ENCODE measurements at places on chromosomes 3 and 15. TPM values are rescaled to one million over a fixed set of nuclear protein-coding genes. Genes with fewer than 3 reads are reported as not detected.

HESX1 gene
- polyA plus RNA-seq: not detected

DZIP1L gene
- not detected for polyA plus RNA-seq

CPN2 gene
- not detected for polyA plus RNA-seq

CCNDBP1 gene
- 233 TPM for polyA plus RNA-seq

PPP1R14D gene
- polyA plus RNA-seq: not detected

IGF2BP2 gene
- not detected for polyA plus RNA-seq

DNA sequence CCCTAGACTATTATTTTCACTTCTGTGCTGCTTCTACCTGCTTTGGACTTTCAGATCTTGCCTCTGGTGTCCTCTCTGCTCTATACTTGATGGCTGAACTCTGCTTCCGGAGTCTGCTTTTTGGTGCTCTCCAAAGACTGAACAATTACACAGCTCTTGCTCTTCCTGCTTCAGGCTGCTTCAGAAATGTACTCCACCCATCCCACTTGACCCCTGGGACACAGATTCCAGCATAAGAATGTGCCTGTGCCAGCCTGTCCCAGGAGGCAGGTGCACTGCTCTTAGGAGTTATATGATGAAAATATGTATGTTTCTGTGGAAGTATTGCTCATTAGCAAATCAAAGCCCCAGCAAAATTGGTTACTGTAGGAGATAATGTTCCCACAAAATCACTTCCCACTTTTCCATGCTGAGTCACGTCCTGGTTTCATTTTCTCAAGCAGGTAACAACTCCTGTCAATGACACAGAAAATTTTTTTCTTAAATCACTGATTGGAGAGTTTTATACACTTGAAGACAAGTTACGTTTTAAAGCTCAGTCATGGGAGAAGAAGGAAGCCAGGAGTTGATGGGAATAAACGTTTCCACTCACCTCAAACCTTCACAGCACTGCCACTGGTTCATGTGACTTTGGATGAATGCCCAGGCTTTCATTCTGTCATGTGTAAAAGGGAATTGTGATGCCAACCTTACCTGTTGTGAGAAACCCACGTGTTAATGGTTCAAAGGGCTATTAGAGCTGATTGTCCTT is 239.4 kb upstream of the ZPLD1 start:
- DNase-seq: no peak
- H3K4me1 ChIP-seq: no peaks in the 10 kb centered on the region
- no peaks in the 10 kb centered on the region for H3K27me3 ChIP-seq
- H3K36me3 ChIP-seq: no peaks in the 10 kb centered on the region
- H3K4me3 ChIP-seq: no peak overlapping the region

GRCh38 chr3:29410220-29410619 is 129.3 kb downstream of the RBMS3 start:
- no peak for DNase-seq
- no peaks in the 10 kb centered on the region for H3K36me3 ChIP-seq
- H3K4me1 ChIP-seq: peaks cover 3% of the 10 kb centered on the region
- no peak overlapping the region for H3K4me3 ChIP-seq
- H3K27ac ChIP-seq: no peak overlapping the region

DNA sequence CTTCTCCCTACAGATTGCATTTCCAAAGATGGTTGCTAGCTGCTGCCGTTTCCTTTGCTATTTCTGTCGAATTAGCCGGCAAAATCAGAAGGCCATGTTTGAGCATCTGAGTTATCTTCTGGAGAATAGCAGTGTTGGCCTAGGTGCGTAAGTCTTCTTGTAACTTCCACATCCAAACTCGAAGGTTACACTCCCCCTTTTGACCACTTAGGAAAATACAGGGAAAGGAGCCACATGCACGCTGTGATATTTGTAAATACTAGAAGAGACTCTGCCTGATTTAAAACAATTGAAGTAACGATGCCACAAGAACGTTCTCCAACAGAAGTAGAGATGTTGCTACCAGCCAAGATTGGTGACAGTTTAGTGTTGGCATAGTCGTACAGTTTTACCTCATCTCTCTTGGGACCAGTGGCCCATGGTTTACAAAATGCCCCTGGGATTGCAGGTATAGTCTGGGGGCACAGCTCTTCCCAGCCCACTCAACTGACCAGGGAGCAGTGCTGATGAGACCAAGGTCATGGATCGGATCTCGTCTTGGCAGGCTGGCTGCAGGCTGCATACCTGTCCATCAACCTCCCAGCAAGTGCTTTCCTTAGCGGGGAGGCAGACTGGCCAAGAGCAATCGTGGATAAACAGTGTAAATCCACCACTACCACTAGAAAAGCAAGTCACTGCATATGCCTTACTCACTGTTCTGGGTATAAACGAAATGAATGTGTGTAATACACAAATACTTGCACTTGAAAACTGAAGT is 268.4 kb upstream of the CHRM5 start:
- peaks cover 11% of the 10 kb centered on the region for H3K27me3 ChIP-seq
- no peaks in the 10 kb centered on the region for H3K4me1 ChIP-seq
- no peak overlapping the region for H3K4me3 ChIP-seq
- DNase-seq: no peak
- no peak overlapping the region for H3K27ac ChIP-seq
- H3K36me3 ChIP-seq: no peaks in the 10 kb centered on the region

GRCh38 chr15:93587059-93587521 is 498.1 kb upstream of the RGMA start:
- no peaks in the 10 kb centered on the region for H3K36me3 ChIP-seq
- no peaks in the 10 kb centered on the region for H3K27me3 ChIP-seq
- H3K4me1 ChIP-seq: no peaks in the 10 kb centered on the region
- no peak for DNase-seq
- H3K4me3 ChIP-seq: no peak overlapping the region

DNA sequence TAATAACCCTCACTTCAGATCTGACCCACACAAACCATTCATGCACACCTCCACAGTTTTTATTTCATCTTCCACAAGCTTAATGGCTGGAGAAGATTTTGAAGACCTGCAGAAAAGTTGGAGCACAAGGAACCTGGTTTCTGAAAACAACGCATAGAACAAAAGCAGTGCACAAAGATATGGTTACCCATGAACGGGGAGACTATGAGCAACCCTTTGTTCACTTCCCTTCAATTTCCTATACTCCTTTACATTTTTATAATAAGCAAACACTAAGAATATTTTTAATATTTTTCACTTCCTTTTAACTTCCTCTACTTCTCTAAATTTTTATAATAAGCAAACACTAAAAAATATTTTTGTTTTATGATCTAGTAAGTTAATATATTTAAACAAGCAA is 103.5 kb upstream of the UBE2E2 start:
- peak overlapping the region; percentile 76 for H3K4me3 ChIP-seq
- no peak overlapping the region for H3K27ac ChIP-seq
- H3K36me3 ChIP-seq: peaks cover 8% of the 10 kb centered on the region
- DNase-seq: no peak
- H3K4me1 ChIP-seq: peaks cover 22% of the 10 kb centered on the region
- no peaks in the 10 kb centered on the region for H3K27me3 ChIP-seq

DNA sequence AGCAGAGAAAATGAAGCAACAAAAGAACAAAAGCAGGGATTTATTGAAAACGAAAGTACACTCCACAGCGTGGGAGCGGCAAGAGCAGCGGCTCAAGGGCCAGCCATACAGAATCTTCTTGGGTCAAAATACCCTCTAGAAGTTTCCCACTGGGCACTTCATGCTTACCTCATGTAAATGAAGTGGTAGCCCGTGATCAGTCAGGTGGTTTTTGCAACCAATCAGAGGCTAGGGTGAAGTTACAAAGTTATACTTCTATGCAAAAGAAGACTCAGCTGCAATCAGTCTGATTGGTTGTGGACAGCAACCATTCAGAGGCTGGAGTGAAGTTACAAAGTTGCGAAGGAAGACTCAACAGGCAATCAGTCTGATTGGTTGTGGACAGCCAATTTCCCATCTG is 37.8 kb upstream of the TRH start:
- H3K36me3 ChIP-seq: no peaks in the 10 kb centered on the region
- no peaks in the 10 kb centered on the region for H3K4me1 ChIP-seq
- no peak for DNase-seq
- H3K27me3 ChIP-seq: peaks cover 17% of the 10 kb centered on the region
- no peak overlapping the region for H3K27ac ChIP-seq

GRCh38 chr3:111700054-111700453 is 104.9 kb upstream of the ZBED2 start:
- H3K4me3 ChIP-seq: no peak overlapping the region
- no peak for DNase-seq
- H3K4me1 ChIP-seq: peaks cover 12% of the 10 kb centered on the region
- H3K27me3 ChIP-seq: no peaks in the 10 kb centered on the region

DNA sequence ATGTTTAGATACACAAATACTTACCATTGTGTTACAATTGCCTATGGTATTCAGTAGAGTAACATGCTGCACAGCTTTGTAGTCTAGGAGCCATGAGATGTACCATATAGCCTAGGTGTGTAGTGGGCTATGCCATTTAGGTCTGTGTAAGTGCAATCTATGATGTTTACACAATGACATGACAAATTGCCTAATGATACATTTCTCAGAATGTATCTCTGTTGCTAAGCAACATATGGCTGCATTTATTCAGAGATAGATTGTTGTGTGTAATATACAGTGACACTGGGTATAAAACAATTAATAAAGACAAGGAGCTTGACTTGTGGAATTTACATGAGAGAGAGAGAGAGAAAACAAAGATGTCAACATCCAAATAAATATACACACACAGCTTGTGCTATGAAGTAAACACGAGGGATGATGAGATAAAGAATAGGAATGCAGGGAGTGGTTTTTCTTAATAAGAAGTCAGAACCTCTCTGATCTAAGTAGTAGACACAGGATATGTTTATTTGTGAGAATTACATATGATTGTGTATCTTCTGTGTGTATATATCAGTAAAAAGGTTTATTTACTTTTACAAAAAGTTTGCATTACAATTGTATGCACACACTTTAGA is 110.0 kb downstream of the KCNAB1 start:
- no peak overlapping the region for H3K27ac ChIP-seq
- H3K4me1 ChIP-seq: no peaks in the 10 kb centered on the region
- DNase-seq: no peak
- peaks cover 24% of the 10 kb centered on the region for H3K27me3 ChIP-seq
- H3K36me3 ChIP-seq: no peaks in the 10 kb centered on the region

GRCh38 chr15:26065723-26066122 is 202.6 kb upstream of the ATP10A start:
- H3K4me1 ChIP-seq: no peaks in the 10 kb centered on the region
- peaks cover 4% of the 10 kb centered on the region for H3K27me3 ChIP-seq
- no peaks in the 10 kb centered on the region for H3K36me3 ChIP-seq
- no peak overlapping the region for H3K4me3 ChIP-seq
- no peak for DNase-seq

DNA sequence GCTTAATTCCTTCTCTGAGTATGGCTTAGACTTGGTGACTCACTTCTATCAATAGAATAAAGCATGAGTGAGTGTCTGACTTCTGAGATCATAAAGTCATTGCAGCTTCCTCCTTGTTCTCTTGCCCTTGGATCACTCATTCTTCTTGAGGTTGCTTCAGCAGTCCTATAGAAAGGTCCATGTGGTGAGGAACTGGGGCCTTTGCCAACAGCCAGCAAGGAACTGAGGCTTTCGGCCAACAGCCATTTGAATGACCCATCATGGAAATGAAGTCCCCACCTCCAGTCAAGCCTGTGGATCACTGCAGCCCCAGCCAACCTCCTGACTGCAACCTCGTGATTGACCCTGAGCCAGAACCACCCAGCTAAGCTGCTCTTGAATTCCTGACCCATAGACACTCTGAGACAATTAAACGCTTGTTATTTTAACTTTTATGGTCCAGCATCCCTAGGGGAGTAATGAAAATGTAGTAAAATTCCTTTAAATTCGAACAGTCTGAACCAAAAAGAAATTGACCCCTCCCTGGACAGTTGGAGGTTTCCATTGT is 84.5 kb downstream of the WDR76 start:
- H3K4me3 ChIP-seq: no peak overlapping the region
- no peaks in the 10 kb centered on the region for H3K36me3 ChIP-seq
- H3K27me3 ChIP-seq: peaks cover 4% of the 10 kb centered on the region
- no peak overlapping the region for H3K27ac ChIP-seq
- no peaks in the 10 kb centered on the region for H3K4me1 ChIP-seq
- no peak for DNase-seq

- H3K27ac ChIP-seq: no peak overlapping the region
- H3K36me3 ChIP-seq: no peaks in the 10 kb centered on the region
- H3K27me3 ChIP-seq: no peaks in the 10 kb centered on the region
- no peak overlapping the region for H3K4me3 ChIP-seq
These were observed 70.4 kb downstream of the ARPP21 start for GRCh38 chr3:35709691-35710090.

DNA sequence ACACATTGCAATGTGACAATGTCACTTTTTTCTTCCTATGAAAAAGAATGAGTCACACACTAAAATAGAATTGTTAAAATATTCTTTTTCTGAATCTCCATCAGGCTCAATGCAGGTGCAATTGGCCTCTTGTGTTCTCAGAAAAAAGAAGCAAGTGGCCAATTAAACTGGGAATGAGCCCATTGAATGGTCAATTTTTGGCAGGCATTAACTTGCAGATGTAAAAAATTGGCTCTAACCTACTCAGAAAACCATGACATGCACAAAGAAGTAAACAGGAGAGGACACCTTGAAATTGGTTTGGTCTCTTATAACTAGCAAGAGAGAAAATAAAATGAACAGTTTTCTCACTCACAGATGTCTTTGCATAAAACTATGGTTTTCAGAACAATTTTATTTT is 820.8 kb downstream of the TBL1XR1 start:
- H3K27ac ChIP-seq: no peak overlapping the region
- no peaks in the 10 kb centered on the region for H3K27me3 ChIP-seq
- no peaks in the 10 kb centered on the region for H3K36me3 ChIP-seq
- no peaks in the 10 kb centered on the region for H3K4me1 ChIP-seq
- no peak overlapping the region for H3K4me3 ChIP-seq

- no peak overlapping the region for H3K27ac ChIP-seq
- no peak for DNase-seq
- no peaks in the 10 kb centered on the region for H3K4me1 ChIP-seq
- peaks cover 22% of the 10 kb centered on the region for H3K27me3 ChIP-seq
- no peak overlapping the region for H3K4me3 ChIP-seq
These were observed 33.2 kb downstream of the ITGB5 start for GRCh38 chr3:124854009-124854408.

- no peaks in the 10 kb centered on the region for H3K36me3 ChIP-seq
- peaks cover 10% of the 10 kb centered on the region for H3K4me1 ChIP-seq
- DNase-seq: no peak
- H3K27me3 ChIP-seq: no peaks in the 10 kb centered on the region
- H3K4me3 ChIP-seq: no peak overlapping the region
- H3K27ac ChIP-seq: no peak overlapping the region
These were observed 87.6 kb upstream of the MYZAP start for GRCh38 chr15:57503911-57504598.

GRCh38 chr15:77455696-77456321 is 35.1 kb downstream of the HMG20A start:
- H3K36me3 ChIP-seq: peaks cover 18% of the 10 kb centered on the region
- no peaks in the 10 kb centered on the region for H3K27me3 ChIP-seq
- no peak for DNase-seq
- no peak overlapping the region for H3K27ac ChIP-seq

DNA sequence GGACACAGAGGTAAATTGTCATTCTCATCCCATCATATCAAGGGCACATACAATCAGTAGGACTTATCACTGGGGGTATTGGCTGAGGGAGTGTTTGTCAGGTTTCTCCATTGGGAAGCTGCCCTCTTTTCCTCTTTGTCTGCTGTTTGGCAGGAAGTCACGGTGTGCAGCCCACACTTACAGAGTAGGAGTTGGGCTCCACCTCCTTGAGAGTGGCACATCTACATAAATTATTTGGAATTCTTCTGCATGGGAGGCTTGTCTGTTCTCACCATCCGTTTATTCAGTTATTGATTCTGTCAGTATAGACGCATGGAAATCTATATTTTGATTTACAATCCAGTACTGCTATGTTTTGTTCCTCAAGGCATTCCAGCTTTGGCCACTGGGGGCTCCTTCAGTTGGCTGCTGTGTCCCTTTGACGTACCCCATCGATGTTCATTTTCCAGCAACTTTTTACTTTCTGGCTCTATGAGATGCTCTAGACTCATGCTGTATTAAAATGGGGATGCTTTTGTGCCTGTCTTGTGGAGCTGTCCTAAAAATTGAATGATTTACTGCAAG is 200.3 kb downstream of the SLCO3A1 start:
- no peaks in the 10 kb centered on the region for H3K4me1 ChIP-seq
- DNase-seq: no peak
- no peak overlapping the region for H3K27ac ChIP-seq
- H3K36me3 ChIP-seq: no peaks in the 10 kb centered on the region

All from naive B cell (primary cell).